ENCODE measurements at places on chromosomes 16 and 17.

GRCh38 chr16:85709766-85710585 is 21.2 kb upstream of the GINS2 start:
- no peak for DNase-seq

DNA sequence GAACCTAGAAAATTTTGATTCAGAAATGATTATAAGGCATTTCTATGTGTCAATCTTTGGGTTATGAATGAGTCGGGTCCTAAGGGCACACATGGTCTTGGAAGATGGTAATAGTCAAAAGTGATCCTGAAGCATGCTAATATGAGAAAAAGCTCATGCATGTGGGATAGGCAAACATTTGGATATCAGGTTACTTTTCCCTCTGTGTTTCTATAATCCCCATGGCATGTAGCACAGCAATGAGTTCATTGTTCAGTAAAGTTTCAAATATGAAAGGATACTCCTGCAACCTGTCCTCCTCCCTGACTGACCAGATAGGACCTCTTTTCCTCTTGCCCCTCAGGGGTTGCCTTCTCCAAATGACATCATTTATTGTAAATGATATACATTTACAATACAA is 249.9 kb upstream of the MON1B start:
- DNase-seq, result no peak

DNA sequence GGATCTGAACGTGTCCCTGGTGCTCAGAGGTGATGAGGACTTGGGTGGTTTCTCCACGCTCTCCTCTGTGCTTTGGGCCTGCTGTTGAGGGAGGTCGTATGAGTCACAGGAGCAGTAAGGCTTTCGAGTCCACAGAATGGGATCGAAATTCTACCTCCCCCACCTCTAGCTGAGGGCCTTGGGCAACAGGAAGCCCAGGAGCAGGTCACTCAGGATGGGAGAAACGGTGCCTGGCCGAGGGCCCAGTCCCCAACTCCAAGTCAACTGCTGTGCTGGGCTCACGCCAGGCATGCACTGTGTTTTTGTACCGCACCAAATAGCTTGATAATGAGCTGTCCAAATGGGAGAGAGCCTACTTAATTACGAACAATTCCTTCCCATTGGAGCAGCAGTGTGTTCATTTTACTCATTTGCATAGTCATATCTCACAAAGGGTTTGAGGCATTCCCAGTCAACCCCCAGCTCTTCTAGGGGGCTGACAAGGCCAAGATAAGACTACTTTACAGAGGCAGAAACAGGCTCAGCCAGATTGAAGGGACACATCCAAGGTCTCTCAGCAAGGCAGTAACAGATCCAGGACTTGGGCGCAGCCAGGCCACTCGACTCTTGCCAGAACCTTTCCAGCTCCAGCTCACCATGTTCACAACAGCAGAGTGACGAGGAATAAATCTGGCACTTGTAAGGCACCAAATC is 53.6 kb downstream of the WNT3 start:
- no peak for DNase-seq

GRCh38 chr16:11679250-11679649 is 11.0 kb downstream of the SNN start:
- DNase-seq, result no peak

DNA sequence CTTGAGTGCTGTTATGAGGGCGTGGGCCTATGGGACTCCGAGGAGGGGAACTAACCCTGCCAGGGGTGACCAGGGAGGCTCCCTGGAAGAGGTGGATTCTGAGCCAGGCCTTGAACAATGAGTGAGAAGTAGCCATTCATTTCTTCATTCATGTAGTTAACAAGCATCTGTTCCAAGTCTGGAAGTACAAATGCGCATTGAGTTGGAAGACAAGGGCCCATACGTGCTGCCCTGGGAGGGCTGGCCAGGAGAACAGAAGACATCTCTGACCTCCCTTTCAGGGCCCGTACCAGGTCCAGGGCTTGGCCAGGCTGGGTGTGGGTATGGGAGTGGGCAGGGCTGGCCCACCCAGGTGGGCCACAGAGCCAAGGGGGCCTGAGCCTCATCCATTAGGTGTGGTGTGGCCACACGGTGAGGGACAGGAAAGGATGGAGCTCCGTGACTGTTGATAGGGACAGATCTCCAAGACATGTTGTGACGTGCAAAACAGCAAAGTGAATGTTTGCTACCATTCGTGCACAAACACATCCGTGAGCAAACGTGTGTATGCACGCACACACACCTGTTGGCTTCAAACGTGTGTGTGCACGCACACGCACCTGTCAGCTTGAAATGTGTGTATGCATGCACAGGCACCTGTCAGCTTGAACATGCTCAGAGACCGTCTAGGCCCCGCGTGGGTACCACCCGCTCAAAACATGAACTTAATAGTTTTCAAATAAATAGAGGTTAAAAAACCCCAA is 46.8 kb downstream of the ZDHHC7 start:
- no peak for DNase-seq

GRCh38 chr16:1337486-1337885 is 4.0 kb downstream of the BAIAP3 start:
- no peak for DNase-seq

- no peak for DNase-seq
Observed at GRCh38 chr17:72693956-72694355, 398.5 kb downstream of the SLC39A11 start.

DNA sequence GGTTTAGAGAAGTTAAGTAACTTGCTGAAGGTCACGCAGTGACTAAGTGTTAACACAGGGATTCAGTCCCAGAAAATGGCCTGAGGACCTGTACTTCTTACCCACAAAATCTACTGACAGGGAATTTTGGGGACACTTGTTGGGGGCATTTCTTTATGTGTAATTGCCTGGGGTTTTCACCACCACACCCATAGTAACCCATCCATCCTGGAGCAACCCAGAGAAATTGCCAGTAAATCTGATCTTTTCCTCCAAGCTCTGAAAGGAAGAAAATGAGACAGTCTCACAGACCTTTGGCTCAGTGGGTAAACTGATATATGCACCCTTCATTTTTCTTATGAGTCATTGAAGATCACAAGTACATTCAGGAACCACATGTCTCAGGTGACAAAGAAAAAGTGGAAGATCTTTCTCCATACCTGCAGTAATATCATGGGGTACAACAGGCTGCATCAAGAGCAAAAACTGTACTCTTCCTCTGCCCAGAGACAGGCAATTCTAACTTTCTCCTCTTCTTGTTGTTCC is 81.0 kb downstream of the NOG start:
- no peak for DNase-seq

DNA sequence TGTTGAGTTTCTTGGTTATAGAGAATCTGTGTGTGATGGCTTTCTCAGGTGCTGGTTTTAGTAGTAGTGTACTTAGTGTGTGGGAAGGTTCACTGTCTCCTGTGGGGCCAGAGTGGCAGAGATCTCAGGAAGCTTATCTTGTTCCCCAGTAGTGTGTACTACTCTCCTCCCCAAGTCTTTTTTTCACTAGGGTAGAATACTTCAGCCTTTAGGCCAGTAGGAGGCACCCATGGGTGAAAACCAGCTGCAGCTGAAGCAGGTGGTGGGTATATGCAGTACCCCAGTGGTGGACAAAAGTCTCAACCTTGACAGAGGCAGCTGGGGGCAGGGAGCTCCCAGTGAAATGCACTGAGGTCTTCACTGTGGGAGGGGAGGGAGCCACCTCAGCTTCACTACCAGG is 109.9 kb downstream of the PHKB start:
- DNase-seq, result no peak

- DNase-seq, result no peak
Observed at GRCh38 chr16:27982184-27982583, 81.3 kb downstream of the GSG1L start.

GRCh38 chr17:27621942-27622559 is 8.9 kb upstream of the LGALS9 start:
- no peak for DNase-seq

DNA sequence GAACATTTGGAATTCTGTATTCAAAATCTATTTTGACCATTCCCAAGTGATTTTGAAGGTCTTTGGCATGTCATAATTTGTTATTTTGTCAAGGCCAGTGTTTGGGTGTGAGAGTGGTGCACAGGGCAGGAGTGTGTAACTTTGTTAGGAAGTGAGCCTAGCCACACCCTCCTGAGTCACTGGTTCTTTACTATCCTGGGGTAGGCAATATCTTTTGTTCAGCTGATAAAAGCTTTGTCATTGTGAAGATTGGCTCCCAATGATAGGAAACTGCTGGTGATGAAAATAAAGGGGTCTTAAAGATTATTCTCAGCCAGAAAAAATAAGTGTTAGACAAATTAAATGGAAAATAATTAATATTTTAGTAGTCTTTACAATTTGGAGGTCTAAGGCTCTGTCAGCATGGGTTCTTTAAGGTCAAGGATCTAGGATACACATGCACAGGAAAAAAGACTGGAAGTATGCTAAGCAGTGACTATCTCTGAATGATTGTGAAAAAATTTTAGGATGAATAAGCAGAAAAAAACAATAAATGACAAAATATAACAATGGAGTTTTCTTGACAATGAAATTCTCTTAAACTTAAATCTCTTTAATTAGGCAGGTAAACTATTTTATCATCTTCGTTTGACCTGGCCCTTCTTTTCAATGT is 5.1 kb downstream of the UBN1 start:
- no peak for DNase-seq

DNA sequence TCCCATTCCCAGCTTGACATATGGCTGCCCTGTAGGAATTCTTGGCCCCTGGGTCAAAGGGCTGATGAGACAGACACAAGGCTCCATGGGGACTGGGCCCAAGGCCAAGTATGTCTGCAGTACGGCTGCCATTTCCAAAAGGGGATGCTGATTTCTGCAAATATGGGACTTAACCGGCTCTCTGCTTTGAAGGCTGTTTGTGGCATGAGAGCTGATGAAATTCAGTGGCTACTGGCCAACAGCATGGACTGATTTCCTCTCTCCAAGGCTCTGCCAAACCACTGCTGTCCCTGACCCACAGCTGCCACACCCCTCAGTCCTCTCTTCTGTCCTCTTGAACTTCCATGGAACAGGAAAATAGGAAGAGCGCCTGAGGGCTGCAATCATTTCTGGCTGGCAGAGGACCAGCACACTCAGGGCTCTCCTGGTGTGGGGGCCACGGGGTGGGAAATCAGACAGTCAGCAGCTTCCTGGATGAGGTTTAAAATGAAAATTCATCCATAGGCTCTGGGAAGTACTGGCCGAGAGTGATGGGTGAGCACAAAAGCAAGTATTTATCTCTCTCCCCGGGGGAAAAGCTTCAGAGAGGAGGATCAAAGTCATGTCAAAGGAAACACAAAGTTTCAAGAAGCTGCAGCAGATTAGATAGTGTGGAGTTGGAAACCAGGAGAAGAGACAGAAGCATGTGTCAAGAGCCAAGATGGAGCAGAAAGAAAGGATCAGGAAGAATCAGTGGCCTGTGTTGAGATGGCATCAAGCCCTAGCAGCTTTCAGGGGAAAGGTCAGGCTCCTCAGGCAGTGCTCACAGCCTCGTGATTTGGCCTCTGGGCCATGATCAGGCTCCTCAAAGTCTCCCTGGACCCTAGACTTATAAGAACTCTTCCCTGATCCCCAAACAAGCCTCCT is 64.1 kb upstream of the SREBF1 start:
- no peak for DNase-seq

DNA sequence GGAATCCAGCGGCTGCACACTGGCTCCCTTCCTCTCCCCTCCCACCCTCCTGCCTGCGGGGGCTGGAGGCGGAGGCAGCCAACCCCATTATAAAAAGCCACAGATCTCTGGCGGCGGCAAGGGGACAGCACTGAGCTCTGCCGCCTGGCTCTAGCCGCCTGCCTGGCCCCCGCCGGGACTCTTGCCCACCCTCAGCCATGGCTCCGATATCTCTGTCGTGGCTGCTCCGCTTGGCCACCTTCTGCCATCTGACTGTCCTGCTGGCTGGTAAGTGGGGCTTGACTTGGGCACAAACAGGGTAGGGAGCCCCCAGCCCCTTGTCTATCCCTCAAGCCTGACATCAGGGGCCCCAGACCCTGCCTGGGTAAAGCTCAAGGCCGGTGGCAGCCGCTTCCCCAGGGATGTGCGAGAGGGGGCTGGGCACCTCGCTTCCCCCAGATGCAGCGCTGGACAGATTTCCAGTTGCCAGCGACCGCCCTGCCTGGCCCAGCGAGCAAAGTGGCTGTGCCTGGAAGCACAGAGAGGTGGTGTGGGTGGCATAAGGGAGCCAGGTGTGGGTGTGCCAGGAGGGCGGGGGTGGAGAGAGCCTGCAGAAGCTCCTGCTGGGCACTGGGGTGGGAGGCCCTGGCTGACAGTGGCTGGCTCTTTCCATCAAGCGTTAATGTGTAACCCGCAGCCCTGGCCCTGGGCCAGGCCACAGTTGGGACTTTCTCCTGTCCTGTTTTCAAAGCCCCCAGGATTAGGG is at the start of gene CX3CL1:
Gene CX3CL1, plus strand, starts transcription at position 119 of the 745 bp plus-strand sequence. Its CDS starts 79 bp downstream, at position 198.
- no peak for DNase-seq

DNA sequence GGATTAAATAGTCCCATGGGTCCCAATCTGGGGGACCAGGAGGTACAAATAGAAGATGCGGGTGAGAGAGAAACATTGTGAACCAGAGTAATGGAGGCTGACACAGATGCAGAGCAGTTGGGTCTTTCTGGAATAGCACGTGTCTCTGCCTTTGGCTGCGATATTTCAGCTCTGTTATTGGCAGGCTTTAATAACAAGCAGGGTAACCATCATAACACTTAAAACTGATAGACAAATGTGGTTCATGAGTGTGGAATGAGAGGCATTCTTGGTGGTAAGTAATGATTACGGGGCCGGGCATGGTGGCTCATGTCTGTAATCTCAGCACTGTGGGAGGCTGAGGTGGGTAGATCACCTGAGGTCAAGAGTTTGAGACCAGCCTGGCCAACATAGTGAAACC is 110.3 kb downstream of the SNX29 start:
- no peak for DNase-seq

GRCh38 chr17:49108318-49108717 is 24.3 kb upstream of the B4GALNT2 start:
- DNase-seq, result no peak

DNA sequence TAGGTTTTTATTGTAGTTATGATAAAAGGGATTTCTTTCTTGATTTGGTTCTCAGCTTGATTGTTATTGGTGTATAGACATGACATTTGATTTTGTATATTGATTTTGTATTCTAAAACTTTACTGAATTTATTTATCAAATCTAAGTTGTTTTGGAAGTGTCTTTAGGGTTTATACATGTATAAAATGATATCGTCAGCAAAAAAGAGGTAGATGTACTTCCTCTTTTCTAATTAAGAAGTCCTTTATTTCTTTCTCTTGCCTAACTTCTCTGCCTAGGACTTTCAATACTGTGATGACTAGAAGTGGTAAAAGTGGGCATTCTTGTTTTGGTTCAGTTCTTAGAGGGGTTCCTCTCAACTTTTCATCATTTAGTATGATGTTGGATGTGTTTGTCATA is 487.3 kb upstream of the KIF2B start:
- DNase-seq, result no peak

DNA sequence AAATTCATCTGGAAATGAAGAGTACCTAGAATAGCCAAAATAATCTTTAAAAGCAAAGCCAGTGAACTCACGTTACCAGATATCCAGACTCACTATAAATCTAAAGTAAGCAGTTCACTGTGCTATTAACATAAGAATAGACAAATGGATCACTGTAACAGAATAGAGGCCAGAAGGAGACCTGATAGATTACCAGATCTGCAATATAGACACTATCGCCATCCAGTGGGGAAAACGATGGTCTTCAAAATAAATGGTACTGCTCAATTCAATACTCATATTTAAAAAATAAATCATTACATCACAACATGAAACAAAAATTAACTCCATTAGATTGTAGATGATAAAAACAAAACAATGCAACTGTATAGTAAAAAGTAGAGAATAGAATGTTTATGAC is 158.6 kb upstream of the CDH8 start:
- DNase-seq, result no peak

GRCh38 chr16:11792410-11793241 is 4.4 kb downstream of the ZC3H7A start:
- no peak for DNase-seq

GRCh38 chr17:4648741-4649140 is 7.3 kb upstream of the ALOX15 start:
- no peak for DNase-seq
